ENCODE measurements at places on chromosomes 13 and 19.

GRCh38 chr13:112453207-112453829 is 77.2 kb downstream of the SPACA7 start:
- DNase-seq, result no peak

DNA sequence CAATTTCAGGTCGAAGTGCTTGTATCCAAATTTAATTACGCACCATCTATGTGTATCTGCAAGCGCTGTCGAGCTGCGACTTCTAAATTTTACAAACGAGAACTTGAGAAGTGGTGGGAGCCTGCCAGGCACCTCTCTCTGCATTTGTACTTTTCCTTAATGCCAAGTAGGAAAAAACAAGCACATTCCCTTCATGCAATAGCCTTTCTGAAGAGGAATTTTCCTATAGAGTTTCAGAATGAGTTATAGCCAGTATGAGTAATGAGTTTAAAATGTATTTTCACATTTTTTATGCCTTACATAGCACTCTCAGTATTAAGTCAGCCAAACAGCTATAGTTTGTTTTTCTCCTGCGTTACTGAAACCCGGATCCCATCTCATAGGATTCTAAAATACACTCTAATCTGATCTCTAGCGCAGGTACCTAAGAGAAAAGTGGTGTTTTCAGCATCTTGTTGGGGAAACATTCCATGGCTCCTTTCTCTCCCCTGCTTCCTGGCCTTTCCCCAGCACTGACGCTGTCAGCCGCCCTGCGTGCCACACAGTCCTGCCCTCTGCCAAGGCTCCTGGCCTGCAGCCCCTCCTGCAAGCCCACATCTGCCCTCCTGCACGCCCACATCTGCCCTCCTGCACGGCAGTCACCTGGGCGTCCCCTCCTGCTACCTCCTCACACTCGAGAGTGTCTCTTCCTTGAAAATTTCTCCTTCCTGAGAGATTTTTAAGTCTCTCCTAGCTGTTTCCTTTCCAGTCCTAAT is 526.9 kb downstream of the MYO16 start:
- DNase-seq, result no peak

GRCh38 chr13:112353856-112354255 is 22.3 kb upstream of the SPACA7 start:
- no peak for DNase-seq

GRCh38 chr19:20124879-20125278 is 42.1 kb upstream of the ZNF486 start:
- no peak for DNase-seq

GRCh38 chr13:51822106-51822815 is 18.3 kb upstream of the DHRS12 start:
- DNase-seq, result no peak

- no peak for DNase-seq
These were observed 5.2 kb downstream of the TMEM255B start for GRCh38 chr13:113763961-113764792.

DNA sequence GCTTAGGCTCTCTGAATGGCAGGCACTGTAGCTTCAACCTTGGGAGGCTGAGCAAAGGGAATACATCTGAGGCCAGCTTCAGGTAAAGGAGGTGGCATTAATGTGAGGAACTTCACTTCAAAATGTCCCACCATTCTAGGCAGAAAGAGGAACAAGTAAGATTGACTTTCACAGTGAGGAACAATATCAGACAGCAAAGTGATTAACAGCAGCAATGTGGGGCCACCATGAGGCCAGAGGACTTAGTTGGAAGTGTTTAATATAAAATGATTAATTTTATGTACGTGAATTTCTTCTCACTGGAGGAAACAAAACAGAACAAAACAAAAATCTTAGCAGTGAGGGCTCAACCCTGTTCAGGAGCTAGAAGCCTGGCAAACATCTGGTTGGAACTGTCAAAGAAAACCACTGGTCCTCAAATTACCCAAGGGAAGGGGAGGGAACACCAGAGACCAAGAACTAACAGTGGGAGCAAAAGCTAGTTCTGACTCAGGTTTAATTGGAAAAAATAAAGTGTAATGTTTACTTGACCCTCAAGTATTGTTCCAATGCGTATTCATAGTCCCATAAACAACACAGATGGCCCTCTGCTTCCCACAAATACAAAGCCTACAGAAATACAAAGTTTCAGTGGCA is 43.9 kb upstream of the FRY start:
- DNase-seq, result no peak

GRCh38 chr19:15562861-15563260 is 52.2 kb upstream of the CYP4F8 start:
- DNase-seq, result no peak

- DNase-seq, result no peak
These were observed 136.8 kb upstream of the SERP2 start for GRCh38 chr13:44236801-44237207.

DNA sequence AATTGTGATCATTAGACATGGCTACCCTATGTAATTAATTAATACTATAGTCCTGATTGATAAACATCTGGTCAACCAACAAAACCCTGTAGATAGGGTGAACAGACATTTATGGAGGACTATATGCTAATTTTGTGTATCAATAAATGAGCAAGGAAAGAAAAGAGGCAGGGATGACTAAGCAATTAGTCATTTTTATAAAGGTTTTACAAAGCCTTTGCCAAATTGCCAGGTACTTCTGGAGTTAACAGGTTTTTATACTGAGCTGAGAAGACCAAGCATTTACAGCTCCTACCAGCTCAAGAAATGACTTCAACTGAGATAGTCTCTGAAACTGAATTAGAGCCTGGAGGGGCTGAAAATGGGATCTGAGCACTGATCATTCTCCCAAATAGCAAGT is 186.8 kb upstream of the PRR20A start:
- no peak for DNase-seq

- DNase-seq, result peak; percentile 61
These were observed 2.3 kb downstream of the KISS1R start for GRCh38 chr19:919199-920050.

GRCh38 chr13:54574791-54575190 is 1546.2 kb downstream of the OLFM4 start:
- no peak for DNase-seq

DNA sequence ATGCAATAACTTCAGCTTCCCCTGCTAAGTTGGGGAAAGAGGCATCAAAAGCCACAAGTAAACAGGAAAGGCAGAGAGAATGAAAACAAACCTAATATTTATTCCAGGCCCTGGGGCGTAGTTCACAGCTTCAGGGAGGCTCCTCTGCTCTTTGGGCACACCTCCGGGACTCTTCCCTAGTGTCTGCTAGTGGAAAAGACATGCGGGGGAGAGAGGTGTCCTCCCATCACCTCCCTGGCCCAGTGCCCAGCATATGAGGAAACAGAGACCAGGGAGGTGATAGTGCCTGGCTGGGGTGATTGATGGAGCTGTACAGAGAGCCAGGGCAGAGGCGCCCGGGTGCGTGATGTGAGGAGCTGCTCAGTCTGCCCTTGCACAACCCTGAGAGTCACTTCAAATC is 71.0 kb downstream of the RASL11A start:
- no peak for DNase-seq

DNA sequence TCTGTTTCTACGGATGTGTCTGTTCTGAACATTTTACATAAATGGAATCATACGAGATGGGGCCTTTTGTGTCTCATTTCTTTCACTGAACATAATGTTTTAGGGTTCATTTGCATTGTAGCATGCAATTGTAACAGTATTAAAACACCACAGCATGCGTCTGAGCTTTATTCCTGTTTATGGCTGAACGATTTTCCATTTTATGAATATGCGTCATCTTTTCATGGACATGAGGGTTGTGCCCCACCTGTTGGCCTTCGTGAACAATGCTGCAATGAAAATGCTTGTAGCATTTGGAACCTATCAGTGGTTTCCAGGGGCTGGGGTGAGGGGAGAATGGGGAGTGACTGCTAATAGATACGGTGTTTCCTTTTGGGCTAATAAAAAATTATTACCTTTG is 5.1 kb downstream of the OR10H1 start:
- DNase-seq, result no peak

- DNase-seq, result no peak
These were observed 9.6 kb downstream of the KHSRP start for GRCh38 chr19:6414793-6415590.

- DNase-seq, result no peak
These were observed 264.0 kb downstream of the ENOX1 start for GRCh38 chr13:43522788-43523187.

GRCh38 chr13:43297967-43298678 is 274.7 kb downstream of the DNAJC15 start:
- no peak for DNase-seq

DNA sequence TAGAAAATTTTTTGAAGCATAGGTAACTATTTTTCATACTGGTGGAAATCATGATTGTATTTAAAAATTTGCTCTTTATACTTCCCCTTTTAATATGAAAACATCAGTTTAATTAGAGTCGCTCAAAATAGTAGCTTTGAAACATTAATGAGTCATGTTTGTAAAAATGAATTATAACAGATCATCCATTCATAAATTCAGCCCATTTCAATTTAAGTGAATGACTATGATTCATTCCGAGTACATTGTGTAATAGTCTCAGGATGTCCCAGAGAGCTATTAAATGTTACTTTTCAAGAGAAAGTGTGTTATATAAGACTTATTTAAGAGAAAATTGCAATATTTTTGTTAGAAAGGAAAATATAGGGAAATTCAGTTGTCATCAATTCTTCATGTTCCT is 111.0 kb downstream of the FNDC3A start:
- DNase-seq, result no peak

DNA sequence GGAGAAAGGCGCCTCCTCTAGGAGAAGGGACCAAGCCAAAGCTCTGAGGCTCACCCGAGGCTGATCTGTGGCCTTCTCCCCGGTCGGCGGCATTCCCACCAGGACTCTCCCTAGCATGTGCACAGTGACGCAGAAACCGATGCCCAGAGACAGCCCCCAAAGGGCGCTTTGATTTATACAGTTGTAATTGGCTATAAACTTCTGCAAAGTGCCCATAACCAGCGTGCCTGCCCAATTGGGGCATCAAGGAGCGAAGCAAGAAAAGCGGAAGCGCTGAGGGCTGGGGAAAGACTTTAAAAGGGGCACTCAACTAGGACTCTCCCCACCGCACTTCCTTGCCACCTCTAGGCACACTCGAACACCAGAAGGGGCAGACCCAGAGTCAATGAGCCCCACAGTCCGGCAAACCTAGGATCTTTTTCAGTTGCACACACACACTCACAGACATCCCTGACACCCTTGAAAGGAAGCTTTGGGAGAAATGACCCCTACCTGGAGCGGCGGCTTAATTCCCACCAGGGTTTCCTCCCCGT is 1.8 kb downstream of the CDX2 start:
- no peak for DNase-seq

DNA sequence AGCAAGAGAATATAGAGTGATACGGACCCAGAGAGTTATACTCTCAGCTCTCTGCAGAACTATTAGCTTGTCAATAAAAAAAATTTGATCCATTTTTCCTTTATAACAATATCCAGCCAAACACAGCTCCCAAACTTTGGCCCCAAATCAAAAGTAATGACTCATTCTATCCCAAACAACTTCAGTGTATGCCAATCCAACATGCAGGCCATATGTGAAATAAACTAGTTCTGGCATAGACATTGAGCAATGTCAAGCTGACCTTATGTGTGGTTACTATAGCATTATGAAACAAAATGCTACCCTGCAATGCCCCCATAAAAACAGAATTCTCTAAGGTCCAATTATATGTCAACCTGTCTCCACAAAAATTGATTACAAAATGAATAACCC is 209.5 kb downstream of the DNAJC15 start:
- DNase-seq, result no peak

DNA sequence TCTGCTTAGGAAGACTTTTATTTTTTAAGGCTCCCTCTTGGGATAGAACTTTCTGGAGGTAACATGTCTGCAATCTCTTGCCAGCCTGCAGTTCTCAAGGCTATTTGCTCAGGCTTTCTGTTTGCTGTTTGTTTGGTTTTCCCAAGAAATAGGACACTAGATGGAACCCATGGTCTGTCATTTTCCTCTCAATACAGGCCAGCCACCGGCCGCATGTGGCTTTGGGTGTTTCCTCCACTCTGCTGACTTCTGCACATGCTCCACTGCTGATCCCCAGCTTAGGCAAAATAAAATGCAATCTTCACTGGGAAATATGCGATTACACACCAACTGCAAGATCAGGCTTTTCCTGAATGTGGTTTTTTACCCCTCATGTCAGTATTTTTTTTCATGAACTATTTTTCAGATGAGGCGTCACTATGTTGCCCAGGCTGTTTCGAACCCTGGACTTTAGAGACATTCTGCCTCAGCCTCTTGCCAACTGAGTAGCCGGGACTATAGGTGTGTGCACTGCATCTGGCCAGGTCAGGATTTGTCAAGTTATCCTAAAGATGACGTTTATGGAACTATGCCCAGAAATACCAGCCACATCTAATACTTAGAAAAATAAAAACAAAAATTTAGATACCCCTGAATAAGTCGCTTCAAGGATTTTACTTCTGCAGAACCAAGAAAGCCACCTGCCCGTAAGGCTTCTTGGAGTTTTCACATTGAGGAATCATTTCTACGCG is 94.3 kb upstream of the PABPC3 start:
- DNase-seq, result no peak

DNA sequence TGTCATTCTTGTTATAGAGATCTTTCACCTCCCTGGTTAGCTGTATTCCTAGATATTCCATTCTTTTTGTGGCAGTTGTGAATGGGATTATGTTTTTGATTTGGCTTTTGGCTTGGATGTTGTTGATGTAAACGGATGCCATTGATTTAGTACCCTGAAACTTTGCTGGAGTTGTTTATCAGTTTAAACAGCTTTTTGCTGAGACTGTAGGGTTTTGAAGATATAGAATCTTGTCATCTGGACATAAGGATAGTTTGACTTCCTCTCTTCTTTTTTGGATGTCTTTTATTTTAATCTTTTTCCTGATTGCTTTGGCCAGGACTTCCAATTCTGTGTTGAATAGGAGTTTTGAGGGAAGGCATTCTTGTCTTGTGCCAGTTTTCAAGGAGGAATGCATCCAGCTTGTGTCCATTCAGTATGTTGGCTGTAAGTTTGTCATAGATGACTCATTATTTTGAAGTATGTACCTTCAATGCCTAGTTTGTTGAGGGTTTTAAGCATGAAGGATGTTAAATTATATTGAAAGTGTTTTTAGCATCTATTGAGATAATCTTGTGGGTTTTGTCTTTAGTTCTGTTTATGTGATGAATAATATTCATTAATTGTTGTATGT is 16.8 kb downstream of the ZNF431 start:
- DNase-seq, result no peak

GRCh38 chr19:3778899-3779723 is 7.1 kb downstream of the MATK start:
- no peak for DNase-seq

DNA sequence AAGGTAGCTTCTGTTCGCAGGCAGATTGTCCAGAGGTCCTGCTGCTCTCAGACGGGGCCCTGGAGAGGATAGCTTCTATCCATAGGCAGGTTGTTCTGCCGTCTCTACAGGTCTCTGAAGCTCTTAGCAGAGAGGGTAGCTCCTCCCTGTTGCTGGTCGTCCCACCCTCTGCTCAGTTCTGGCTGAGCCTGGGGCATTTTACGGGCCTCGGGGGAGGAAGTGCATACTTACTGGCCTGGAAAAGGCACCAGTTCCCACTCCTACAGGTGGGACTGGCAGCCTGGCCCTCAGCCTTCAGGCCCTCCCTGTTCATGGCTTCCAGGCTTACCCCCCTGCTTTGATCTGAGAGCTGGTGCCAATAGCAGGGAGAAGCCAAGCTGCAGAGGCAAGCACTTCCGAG is 42.3 kb downstream of the USPL1 start:
- no peak for DNase-seq

GRCh38 chr13:49791315-49791710 is 1.2 kb downstream of the KPNA3 start:
- no peak for DNase-seq
